ENCODE measurements at places on chromosomes 12 and 14.

- no peak for DNase-seq
Measured at GRCh38 chr14:57981817-57982560, 116.1 kb upstream of the SLC35F4 start.

- no peak for DNase-seq
Measured at GRCh38 chr14:64292197-64292596, 2.0 kb downstream of the ESR2 start.

DNA sequence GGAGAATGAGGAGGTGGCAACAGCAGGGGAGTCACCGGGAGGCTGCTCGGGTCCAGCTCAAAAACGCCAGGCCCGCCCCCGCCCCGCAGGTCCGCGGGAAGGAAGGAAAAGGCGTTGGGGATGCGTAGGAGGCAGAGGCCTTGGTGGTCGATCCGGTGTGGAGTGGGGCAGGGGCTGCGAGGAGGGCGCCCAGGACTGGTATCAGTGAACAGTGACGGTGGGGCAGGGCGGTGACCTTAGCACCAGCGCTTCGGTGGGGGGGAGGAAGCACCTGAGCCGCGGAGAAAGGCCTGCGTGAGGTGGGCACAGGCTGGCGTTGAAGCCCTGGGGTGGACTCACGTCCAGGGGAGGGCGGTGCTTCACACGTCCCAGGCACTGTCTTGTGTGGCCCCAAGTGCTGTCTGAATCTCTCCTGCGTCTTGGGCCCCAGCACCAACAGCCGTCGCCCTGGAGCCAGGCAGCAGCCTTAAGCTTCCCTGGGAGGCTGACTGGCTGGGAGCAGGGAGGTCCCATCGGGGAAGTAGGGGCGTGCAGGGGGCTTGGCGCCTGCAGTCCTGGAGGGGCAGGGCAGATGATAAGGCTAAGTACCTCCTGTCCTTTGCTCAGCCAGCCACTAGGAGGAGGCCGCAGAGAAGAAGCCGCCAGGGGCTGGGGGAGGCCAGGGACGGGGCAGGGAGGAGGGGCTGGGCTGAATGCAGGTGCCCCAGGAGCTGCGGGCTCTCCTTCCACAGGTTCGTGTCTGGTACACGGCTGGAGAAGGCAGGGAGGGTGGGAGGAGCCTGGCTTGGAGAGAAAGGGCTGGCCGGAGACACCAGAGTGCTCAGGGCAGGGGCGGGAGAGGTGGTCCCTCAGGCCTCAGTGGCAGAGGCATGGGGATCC is 26.5 kb downstream of the ZBTB42 start:
- no peak for DNase-seq

DNA sequence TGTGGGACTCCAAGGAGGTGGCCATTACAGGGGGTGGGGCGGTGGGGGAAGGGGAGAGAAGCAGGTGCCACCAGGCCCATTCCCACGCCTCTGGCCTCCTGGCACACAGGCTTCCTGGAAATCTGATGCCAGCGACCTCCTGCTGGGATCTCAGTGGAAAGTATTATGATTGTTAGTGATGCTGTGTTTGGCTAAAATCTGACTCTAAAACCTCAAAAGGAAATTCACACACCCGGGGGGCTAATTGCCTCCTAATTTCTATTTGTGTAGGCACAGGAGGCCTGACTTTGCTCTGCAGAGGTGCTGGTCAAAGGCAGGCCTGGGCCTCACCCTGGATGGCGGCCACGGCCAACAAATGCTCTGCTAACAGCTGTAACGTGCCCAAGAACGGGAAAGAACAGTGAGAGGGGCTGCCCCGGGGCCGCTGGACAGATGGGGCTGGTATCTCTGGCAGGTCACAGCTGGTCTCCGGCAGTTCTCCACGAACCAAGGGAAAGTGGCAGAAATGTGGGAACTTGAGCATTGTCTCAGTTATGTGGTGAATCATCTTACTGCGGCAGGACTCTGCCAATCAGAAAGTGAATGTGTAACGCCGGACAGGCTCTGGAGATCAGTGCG is 14.3 kb downstream of the FAM181A start:
- DNase-seq, result no peak

DNA sequence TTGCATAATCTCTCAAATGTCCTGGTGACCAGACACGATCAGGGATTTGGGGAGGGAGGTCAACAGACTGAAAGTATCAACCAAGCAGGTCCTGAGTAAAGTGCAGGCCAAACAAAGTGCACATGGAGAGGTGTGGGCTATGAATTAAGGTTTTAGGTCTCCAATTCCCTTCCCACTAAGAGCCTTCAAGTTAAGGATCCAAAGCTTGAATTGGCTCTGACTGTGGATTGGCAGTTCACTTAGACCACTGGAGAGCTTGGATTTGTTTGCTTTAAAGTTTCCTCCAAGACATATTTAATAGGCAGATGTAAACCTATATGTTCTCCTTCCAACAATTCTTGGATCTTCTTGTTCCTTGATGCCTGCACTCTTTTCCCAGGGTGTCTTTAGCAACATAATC is 129.6 kb upstream of the IGF1 start:
- DNase-seq, result no peak

Data from esophagus muscularis mucosa (tissue), 4 donors.